ENCODE measurements at places on chromosomes 12 and 14. TPM values are rescaled to one million over a fixed set of nuclear protein-coding genes. Genes with fewer than 3 reads are reported as not detected.

DNA sequence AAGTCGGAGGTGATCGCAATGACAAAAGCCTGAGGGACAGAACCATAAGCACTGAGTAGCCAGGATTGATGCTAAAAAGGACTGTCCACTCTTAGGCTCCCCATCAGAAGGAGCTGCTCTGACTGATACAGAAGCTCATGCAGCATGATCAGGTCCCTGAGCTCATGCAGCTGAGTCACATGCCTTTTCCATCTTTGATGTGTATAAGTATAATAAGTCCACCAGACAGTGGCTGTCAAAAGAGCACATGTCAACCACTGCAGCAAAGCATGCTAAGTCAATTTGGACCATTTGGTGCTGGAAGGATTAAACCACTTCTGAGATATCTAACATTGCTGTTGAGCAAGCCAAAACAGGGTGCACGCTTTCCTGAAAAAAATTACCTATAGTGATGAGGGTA is 144.1 kb downstream of the NTF3 start:
- no peak for DNase-seq

Gene PLBD1
- 43.3 TPM for total RNA-seq

Gene ZDHHC22
- total RNA-seq, result not detected

Gene CABP1
- total RNA-seq, result 1.3 TPM

- no peak for DNase-seq
Measured at GRCh38 chr12:64558754-64559153, 51.5 kb upstream of the RASSF3 start.

Gene FAR2
- total RNA-seq, result 1.4 TPM

Gene CATSPERB
- 1.0 TPM for total RNA-seq

DNA sequence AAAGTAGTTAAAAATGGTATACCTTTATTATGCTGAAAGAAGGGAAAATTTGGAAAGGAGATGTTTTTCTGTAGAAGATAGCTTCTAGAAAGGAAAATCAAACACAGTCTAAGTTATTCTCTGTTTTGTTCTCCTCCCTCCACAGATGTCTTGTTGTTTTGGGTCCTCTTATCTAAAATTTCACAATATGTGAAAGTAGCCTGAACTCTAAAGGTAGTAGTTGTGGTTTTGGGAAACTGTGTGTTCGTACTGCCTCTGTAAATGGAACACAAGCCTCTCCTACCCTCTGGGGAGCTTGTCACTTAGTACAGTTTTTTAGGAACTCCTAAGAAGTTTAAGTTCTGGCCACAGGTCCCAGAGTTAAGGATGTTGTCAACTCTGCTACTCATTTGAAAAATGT is 112.6 kb downstream of the CRADD start:
- DNase-seq, result no peak

DNA sequence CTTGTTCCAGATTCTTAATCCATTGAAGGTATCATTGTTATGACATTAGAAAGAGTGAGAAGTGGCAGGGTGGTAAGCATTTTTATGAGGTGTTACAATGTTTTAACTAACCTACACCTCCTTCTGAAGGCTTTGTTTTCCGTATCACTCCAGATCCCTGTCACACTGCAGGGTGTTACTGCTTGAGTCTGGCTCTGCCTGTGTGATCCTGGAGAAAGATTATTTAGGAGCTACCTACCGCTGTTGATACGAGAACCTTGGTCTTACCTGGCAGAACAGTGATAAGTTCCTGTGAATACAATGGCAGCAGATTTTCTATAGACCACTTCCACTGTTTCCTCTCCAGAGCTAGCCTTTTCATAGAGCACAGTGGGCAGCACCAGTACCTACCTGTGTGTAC is 36.2 kb downstream of the GRIN2B start:
- no peak for DNase-seq

DNA sequence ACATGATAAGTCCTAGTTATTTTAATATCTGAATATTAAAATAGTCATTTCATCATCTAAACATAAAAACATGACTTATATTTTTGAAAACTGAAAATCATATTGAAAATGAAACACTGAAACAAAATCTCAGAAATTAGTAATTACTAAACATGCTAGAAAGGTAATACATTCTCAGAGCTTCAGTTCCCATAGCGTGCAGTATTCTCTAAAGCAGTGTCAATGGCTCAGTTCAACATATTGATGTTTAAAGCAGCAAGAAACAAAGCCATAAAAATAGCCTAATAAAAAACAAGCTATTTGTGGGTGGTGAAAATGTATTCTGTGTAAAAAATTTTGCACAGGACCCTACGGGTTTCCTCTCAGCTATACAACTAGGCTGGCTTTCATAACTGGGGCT is 1337.4 kb downstream of the FSCB start:
- no peak for DNase-seq

- no peak for DNase-seq
Measured at GRCh38 chr12:85823436-85824180, 12.6 kb downstream of the RASSF9 start.

DNA sequence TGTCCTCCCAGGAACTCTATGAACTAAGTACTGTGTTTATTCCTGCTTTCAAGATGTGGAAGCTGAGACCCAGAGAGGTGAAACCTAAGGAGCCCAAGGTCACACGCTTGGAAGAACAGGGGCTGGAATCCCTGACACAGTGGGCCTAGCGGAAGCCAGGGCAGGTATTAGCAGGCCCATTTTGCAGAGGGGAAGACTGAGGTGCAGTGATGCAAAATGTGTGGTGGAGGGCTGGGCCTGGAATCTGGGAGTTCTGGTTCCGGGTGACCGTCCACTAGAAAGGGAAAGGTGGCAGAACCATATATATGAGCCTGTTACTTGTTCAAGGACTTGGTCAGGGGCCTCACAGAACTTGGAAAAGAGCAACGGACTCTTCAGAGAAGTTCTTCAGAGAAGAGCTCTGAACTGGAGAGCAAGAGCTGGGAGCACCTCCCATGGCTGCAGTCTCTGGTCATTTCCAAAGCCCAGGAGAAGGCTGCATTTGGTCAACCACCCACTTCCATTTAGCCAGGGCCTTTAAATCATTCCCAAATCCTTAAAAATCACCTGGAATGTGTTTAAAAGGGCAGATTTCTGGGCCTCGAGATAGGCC is 119.5 kb downstream of the CHST11 start:
- no peak for DNase-seq

Gene RNASE4
- 4.2 TPM for total RNA-seq

Gene NOPCHAP1
- 12.8 TPM for total RNA-seq

Gene MYH6
- total RNA-seq, result 122 TPM

GRCh38 chr12:586318-587071 is 76.8 kb downstream of the NINJ2 start:
- DNase-seq, result no peak

DNA sequence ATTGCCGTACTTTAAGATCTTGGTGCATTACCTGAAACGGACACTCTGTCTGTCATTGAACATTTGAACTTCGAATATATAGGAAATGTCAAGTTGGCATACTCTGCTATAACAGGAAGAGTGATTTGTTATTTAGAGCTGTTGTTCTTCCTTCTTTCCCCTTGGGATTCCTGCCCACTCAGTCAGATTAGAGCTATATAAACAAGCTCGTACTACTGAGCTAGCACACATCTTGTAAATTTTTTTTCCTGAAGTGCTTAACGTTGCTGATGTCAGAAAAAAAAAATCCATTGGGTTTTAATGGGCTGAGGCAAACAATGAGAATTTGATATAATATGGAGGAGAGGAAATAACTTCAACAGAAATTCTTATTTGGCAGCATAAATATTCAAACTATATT is 26.8 kb downstream of the RGS6 start:
- DNase-seq, result no peak

- no peak for DNase-seq
Measured at GRCh38 chr12:125696054-125696453, 630.8 kb downstream of the AACS start.

GRCh38 chr14:69321601-69322330 is 61.8 kb downstream of the GALNT16 start:
- DNase-seq, result no peak

Gene ZFHX2
- total RNA-seq, result 0.75 TPM

Data from heart right ventricle (tissue), 16 donors.